Hepatocyte (in vitro differentiated cells): ENCODE measurements at places on chromosomes 5 and 9. TPM values are rescaled to one million over a fixed set of nuclear protein-coding genes. Genes with fewer than 3 reads are reported as not detected.
A peak's percentile ranks its signal among the peaks of the same experiment; 100 is the strongest.

The KIF4B gene
- total RNA-seq, result 0.10 TPM in 1 of 2 replicates, not detected in the other

The IL3 gene
- total RNA-seq, result 0.37 TPM in 1 of 2 replicates, not detected in the other

The ACOT12 gene
- total RNA-seq, result 9.6 and 10.2 TPM in 2 replicates

The ACTBL2 gene
- 0.16 and 0.83 TPM in 2 replicates for total RNA-seq

GRCh38 chr9:81595887-81596543 lies 93.3 kb downstream of the TLE1 start:
- DNase-seq, result no peak

- no peak for DNase-seq
Measured at GRCh38 chr5:124504081-124504916, 242.1 kb downstream of the ZNF608 start.

DNA sequence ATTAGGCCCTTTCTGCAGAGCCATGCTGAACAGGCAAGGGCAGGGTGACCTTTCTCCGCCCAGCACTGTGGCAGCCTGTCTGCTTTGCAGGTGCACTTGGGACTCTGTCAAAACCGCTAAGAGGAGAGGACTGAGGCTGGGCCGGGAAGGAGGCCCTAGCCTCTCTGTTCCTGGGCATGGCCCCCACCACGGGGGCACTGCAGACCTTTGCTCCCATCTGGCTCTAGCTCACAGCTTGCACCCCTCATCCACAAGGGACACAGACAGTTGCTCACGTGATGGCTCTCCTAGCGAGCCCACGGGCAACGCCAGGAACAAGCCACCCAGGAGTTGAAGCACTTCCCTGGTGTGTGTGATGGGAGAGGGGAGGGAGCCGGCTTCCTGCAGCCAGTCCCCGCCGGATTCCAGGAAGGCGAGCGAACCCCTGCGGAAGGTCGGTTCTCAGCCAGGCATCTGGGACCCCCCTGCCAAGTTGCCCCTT lies 43.0 kb upstream of the FCN1 start:
- DNase-seq, result no peak

DNA sequence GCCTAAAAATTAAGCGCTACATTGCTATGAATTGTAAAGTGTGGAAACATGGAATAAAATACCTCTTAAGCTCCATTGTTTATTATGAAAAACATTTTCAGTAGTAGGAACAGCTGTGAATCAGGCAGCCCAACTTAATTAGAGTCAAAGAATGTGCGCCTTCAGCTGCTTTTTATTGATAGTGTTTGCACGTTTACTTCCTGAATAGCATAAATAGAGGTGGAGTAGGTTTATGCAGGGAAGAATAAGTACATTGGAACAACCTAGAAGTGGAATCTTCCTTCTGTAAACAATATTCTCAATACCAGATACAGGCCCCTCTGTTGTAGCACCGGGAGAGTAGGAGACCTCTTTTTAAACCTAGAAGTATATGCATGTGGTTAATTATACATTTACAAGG lies 79.9 kb downstream of the IQGAP2 start:
- no peak for DNase-seq

GRCh38 chr5:132962429-132963021 lies 909 bp downstream of the AFF4 start:
- DNase-seq, result peak; percentile 61

- no peak for DNase-seq
Measured at GRCh38 chr9:35226651-35227050, 64.8 kb downstream of the UNC13B start.

DNA sequence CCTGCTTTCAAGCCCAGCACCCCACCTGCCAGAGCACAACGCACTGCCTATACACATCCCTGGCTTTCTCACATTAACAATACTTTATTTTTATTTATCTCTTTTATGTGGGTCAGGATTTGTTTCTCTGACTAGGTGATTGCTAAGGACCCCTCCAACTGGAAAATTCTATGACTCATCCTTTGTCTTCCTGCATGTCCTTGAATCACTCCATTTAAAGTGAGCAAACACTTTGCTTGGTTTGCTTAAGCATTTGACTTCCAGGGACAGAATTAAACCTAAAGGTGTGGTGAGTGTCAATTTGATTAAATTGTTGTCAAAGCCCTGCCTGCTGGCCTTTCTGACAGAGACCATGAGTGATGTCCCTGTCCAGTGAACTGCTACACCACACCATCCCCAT lies 536.5 kb upstream of the BRINP1 start:
- DNase-seq, result no peak

DNA sequence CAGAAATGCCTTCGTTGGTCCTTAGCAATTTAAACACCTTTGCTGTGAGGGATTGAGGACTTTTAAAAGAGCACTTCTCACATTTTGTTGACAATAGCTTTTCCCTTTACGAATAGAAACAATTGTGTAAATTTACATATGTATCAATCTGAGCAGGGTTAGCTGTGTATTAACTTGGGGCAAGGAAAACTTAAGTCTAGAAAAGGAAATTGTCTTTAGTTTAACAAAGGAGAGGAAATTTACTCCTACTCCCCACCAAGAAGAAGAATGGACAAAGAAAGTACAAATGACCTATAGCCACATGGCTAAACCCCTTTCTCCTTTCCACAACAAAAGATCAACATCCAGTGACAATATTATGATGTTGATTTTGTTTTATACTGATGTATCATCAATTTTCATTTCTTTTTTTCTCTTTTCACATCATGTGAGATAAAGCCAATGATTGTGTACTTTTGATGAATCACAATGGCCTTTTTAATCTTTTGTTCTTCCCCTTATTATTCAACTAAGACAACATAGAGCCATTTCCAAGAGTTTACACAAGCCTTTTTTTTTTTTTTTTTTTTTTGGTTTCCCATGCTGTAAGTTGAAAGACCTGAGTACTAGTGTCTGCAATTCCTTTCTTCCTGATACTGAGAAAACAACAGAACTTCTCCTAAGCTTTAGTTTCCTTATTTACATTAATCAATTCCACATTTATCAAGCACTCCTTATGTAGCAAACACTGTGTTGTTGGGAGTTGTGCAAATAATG lies 19.0 kb downstream of the FOXB2 start:
- no peak for DNase-seq

GRCh38 chr9:3532158-3532557 lies 6.4 kb upstream of the RFX3 start:
- no peak for DNase-seq

GRCh38 chr5:122181863-122182262 lies 52.5 kb downstream of the ZNF474 start:
- no peak for DNase-seq
